ENCODE measurements at places on chromosomes 4 and X. TPM values are rescaled to one million over a fixed set of nuclear protein-coding genes. Genes with fewer than 3 reads are reported as not detected.

MTTP gene
- not detected for total RNA-seq

NDNF gene
- total RNA-seq = not detected

ZNF275 gene
- total RNA-seq = 13.1 TPM

BMX gene
- total RNA-seq = not detected

GPR82 gene
- total RNA-seq = not detected

PAGE2 gene
- not detected for total RNA-seq

NKX3-2 gene
- total RNA-seq = 0.17 TPM

RAB39B gene
- 0.19 TPM for total RNA-seq

BGN gene
- total RNA-seq = 379 TPM

ART3 gene
- total RNA-seq = not detected

MAGEB3 gene
- total RNA-seq = not detected

MAGEC3 gene
- total RNA-seq = not detected

HMX1 gene
- total RNA-seq = not detected

RTL9 gene
- 0.50 TPM for total RNA-seq

CXorf49 gene
- not detected for total RNA-seq

AMBN gene
- total RNA-seq = not detected

GPR119 gene
- total RNA-seq = not detected

GRPEL1 gene
- total RNA-seq = 47.4 TPM

FGFR3 gene
- 0.64 TPM for total RNA-seq

MAGEE1 gene
- 2.9 TPM for total RNA-seq

PLXNB3 gene
- total RNA-seq = 34.8 TPM

GLUD2 gene
- total RNA-seq = 0.21 TPM

TMPRSS11D gene
- not detected for total RNA-seq

EDNRA gene
- 0.83 TPM for total RNA-seq

GC gene
- total RNA-seq = not detected

KLF8 gene
- 0.09 TPM for total RNA-seq

PRSS48 gene
- not detected for total RNA-seq
